ENCODE measurements at places on chromosomes 4 and X. TPM values are rescaled to one million over a fixed set of nuclear protein-coding genes. Genes with fewer than 3 reads are reported as not detected.

GRCh38 chr4:122044501-122044900, 92.6 kb upstream of the TRPC3 start:
- DNase-seq: no peak

- DNase-seq: no peak
Observed at GRCh38 chr4:109011241-109012026, 248.6 kb upstream of the ETNPPL start.

RBM47 gene
- total RNA-seq: 281 TPM

DNA sequence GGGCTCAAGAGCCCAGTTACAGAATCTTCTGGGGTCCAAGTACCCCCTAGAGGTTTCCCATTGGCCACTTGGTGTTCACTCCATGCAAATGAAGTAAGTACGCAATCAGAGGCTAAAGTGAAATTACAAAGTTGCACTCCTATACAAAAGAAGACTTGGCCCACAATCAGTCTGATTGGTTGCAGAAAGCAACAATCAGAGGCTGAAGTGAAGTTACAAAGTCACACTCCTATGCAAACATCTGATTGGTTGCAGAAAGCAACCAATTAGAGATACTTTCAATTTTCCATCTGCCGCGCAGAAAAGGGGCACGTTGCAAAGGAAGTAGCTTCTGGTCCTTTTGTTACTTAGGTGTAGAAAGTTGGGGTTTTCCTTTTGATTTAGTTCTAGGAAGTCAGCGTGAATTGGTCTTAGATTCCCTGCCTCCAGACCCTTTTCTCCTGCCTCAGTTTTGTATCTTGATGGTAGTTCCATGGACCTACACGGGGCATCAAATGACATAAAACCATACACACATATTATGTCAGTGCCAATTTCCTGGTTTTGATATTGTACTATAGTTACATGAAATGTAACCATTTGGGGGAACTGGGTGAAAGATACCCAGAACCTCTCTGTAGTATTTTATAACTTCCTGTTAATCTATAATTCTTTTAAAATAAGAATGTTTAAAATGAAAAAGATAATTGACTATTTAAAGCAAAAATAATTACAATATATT, 12.4 kb upstream of the PIN4 start:
- DNase-seq: no peak

HTN3 gene
- not detected for total RNA-seq

- DNase-seq: no peak
Observed at GRCh38 chrX:118569676-118570075, 74.1 kb downstream of the DOCK11 start.

DNA sequence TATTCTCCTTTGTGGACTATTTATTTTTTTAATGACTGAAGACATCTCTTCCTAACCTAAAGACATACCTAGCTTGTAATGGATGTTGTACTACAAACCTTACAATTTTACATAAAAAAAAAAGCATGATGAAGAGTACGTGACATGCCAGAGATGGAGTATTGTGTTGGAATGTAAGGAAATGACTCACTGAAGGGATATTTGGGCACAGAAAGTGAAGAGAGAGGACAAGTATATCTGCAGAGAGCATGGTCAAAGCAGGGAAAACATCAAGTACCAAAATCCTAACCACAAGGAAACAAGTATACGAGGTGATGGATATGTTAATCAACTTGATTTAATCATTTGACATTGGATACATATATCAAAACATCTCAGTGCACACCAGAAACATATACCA, 1051.4 kb upstream of the PRKX start:
- DNase-seq: no peak

DNA sequence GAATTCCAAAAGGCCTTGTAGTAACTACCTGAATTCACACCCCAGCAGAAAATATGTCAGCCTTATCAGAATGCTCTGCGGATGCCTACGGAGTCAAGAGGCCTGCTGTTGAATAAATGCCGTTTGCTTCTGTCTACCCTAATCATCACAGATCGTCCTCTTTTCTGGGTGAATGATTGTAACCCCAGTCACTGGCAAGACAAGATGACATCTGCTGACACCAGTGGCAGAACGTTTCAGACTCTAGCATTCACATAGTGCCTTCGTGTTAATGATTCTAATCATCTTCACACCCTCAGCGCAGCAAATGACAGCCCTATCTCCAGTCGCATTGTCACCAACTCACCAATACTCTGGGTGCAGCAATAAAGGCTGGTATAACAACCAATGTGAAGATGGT, 89.1 kb upstream of the MAP3K15 start:
- no peak for DNase-seq

DNA sequence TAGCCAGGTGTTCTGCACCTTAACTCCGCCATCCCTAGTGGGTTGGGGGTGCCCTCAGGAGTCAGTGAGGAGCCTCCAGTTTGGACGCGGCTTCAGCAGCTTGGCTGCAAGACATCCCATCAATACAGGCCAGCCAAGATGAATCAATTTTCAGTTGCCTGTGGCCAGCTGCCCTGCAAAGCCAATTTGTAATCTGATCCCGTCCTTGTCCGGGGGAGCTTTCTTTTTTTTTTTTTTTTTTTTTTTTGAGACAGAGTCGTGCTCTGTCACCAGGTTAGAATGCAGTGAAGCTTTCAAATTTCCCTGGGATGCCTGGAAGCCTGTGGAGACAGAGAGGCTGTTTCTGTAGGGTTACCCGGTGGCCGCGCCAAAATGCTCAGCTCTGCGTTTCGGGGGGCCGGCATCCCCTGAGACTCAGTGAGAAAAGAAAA, 192.5 kb downstream of the ASMT start:
- no peak for DNase-seq

- DNase-seq: no peak
Observed at GRCh38 chr4:137739391-137739790, 207.1 kb upstream of the PCDH18 start.

GPR50 gene
- not detected for total RNA-seq

- DNase-seq: no peak
Observed at GRCh38 chr4:181970366-181970765, 272.8 kb upstream of the TENM3 start.

SMIM10L2A gene
- total RNA-seq: 0.35 TPM

DNA sequence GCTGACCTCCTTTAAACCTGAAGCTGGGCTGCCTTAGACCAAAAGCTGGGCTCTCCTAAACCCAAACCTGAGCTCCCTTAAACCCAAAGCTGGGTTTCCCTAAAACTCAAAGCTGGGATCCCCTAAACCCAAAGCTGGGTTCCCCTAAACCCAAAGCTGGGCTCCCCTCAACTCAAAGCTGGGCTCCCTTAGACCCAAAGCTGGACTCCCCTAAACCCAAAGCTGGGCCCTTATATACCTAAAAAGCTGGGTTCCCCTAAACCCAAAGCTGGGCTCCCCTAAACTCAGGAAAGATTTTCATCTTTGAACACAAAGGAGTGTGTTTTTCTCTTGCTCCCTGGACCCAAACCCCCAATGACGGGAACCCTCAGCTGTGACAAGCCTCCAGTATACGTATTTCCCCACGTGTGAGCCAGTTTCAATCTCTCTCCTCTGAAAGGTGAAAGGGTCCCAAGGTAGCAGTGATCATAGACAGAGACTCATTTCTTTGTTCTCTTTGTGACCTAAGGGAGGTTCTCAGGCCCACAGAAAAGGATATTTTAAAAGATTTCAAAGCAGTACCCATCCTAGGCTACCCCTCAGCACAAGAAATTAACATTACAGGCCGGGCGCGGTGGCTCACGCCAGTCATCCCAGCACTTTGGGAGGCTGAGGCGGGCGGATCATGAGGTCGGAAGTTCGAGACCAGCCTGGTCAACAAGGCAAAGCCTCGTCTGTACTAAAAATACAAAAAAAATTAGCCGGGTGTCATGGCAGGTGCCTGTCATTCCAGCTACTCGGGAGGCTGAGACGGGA, 31.3 kb upstream of the ASMTL start:
- DNase-seq: no peak

DNA sequence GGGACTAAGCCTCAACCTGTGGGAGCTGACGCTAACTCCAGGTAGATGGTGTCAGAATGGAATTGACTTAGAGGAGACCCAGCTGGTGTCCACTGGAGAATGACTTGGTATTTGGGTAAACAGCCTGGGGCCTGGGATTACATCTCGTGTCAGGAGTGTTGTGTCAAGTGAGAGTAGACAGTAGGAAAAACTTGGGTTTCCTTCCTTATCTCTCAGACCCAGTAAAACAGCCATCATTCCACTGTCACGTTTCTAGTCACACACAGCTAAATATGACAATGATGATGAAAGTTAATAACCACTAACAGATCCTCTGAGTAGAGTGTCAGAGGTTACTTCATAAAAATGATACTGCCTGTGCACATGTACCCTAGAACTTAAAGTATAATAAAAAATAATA, 13.8 kb downstream of the ZNF674 start:
- no peak for DNase-seq

GRCh38 chr4:172938072-172938829, 230.4 kb upstream of the GALNT7 start:
- no peak for DNase-seq

- no peak for DNase-seq
Observed at GRCh38 chr4:81621490-81621889, 149.8 kb upstream of the RASGEF1B start.

All from colonic mucosa (tissue), 4 donors.